ENCODE measurements at places on chromosomes 13 and 19.
A peak's percentile ranks its signal among the peaks of the same experiment; 100 is the strongest.

GRCh38 chr19:40907968-40908735 lies 26.1 kb upstream of the CYP2A7 start:
- peak; percentile 63 for DNase-seq

GRCh38 chr19:872266-872951 lies 12.9 kb downstream of the CFD start:
- peak; percentile 81 for DNase-seq

- no peak for DNase-seq
Observed at GRCh38 chr19:16167055-16167454, 6.3 kb downstream of the CIB3 start.

- DNase-seq = no peak
Observed at GRCh38 chr19:33804021-33804799, 7.5 kb downstream of the KCTD15 start.

GRCh38 chr19:46544651-46545050 lies 49.0 kb upstream of the PNMA8B start:
- no peak for DNase-seq

DNA sequence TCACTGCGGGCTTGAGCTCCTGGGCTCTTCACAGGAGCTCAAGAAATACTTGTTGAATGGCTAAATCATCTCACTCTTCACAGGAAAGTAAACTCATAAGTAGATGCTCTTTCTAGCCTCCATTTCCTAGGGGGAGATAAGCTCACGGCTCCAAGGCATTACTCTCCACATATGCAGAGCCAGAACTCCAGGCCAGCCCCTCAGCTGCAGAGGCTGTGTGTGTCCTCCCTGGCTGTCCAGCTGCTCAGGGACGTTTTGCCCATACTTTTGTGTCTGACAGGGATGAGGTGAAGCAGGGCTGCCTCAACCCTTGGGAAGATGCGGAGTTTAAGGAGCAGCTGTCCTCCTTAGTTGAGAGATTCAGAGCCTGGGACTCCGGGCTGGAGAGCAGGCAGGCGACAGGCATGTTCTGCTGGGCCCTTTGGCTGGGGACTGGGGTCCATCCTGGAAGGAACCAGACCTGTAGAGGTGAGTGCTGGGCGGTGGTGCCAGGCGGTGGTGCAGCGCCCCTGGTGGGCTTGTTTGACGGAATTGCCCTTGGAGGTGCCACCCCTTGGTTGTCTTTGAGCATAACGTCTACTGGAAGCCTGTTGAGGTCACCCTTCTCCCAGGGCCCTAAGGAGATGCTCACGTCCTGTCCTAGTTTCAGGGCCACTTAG lies 20.5 kb upstream of the SLC15A1 start:
- no peak for DNase-seq

DNA sequence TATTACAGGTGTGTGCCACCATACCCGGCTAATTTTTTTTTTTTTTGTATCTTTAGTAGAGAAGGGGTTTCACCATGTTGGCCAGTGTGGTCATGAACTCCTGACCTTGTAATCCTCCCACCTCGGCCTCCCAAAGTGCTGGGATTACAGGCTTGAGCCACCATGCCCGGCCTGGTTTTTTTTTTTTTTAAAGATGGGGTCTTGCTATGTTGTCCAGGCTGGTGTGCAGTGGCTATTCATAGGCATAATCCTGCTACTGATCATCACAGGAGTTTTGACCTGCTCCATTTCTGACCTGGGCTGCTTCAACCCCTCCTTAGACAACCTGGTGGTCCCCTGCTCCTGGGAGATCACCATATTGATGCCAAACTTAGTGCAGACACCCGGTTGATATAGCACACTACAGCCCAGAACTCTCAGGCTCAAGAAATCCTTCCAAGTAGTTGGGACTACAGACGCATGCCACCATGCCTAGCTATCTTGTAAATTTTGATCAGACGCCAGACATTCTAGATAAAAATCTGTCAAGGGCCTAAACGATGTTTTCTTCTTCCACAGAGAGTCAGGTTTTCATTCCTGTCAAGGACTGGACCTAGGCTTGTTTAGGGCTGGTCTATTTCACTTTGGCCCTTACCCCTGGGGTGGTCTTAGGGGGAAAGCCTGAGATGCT lies 9.5 kb downstream of the PLAUR start:
- DNase-seq = no peak

DNA sequence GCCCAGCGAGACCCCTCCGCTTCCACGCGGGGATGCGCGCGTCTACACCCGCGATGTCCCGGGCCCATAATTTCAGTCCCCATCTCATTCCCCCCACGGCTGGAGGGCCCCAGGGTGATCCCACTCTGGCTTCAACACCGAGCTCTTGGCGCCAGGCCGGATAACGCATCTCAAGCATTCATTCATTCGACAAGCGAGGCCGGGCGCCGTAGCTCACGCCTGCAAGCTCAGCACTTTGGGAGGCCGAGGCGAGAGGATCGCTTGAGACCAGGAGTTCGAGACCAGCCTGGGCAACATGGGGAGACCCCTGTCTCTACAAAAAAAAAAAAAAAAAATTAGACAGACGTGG lies 5.9 kb downstream of the ANGPTL6 start:
- DNase-seq = no peak

DNA sequence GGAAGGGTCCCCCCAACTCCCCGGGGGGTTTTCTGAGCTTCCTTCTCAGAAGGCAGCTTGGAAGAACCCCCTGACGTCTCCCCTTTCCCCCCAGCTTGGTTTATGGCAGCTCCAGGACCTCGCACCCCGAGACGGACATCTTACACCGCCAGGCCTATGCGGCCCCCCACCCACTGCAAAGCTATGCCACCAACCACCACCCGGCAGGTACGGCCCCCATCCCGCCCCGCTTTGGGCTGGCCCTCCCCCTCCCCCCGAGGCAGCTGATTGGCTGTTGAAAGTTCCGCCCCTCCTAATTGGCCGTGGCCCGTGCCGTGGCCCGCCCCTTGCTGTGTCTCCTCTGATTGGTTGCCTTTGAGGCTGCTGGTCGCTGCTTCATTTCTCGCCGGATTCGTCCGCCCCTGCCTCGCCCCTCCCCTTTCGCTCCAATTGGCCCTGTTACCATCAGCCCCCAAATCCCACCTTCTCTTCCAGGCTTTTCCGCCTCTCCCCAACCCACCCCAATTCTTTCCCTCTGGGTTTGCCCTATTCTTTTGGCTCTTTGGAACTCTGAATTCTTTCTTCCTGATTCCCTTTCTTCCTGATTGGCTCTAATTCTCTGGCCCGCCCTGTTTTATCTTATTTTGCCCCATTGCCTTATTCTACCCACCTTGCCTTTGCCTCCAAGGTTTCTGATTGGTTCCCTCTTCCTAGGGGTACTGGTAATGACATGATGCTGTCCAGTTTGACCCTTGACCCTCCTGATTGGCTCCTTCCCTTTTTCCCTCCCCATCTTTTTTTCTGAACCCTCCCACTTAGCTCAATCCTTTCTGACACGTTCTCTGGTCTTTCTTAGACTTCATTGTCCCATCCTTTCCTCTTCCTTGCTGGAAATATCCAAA lies 2.5 kb downstream of the PRR12 start:
- peak; percentile 95 for DNase-seq

- no peak for DNase-seq
Observed at GRCh38 chr13:55981381-55981780, 1159.3 kb upstream of the PRR20A start.

- no peak for DNase-seq
Observed at GRCh38 chr19:16284505-16284904, 40.1 kb upstream of the KLF2 start.

GRCh38 chr13:64154514-64154913 lies 2738.9 kb upstream of the PCDH20 start:
- DNase-seq = no peak

- no peak for DNase-seq
Observed at GRCh38 chr13:49690133-49690994, 922 bp downstream of the EBPL start.

DNA sequence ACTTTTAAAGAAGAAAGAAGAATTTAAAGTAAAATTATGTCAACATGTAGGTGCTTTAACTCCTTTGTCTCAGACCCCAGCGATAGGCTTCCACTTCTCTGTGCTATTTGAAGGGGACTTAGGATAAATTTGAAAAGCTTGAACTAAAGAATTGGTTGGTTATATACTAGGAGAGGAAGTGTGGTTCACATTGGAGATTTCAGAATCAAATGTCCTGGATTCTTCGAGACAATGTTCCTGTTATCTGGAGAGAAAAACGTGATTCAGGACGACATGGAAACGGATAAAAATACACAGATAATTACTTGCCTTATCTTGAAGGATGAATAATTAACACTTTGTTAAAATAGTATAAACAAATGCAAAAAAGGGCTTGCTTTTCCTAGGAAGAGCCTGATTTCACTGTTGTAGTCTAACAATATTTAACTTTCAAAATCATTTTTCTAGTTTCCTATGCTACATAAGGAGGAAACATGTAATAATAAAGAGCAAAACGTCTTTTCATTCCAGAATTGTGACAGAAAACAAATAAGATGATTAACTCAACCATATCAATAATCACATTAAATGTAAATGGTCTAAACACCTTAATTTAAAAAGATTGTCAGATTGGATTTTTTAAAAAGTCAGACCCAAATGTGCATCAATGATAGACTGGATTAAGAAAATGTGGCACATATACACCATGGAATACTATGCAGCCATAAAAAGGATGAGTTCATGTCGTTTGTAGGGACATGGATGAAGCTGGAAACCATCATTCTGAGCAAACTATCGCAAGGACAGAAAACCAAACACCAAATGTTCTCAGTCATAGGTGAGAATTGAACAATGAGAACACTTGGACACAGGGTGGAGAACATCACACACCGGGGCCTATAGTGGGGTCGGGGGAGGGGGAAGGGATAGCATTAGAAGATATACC lies 724 bp upstream of the ZNF780A start:
- no peak for DNase-seq

GRCh38 chr19:41325947-41326706 lies 16.2 kb downstream of the CCDC97 start:
- DNase-seq = no peak

GRCh38 chr13:51111997-51112396 lies 923 bp upstream of the C13orf42 start:
- no peak for DNase-seq
